Activated naive CD8-positive, alpha-beta T cell treated with anti-CD3 and anti-CD28 coated beads, Interleukin-2, amount 10 ng/mL, durations not matched to agents 7 days and 5 days (primary cell): ENCODE measurements at places on chromosomes 13 and 19.

- DNase-seq = no peak
Measured at GRCh38 chr13:93462151-93462550, 235.5 kb downstream of the GPC6 start.

DNA sequence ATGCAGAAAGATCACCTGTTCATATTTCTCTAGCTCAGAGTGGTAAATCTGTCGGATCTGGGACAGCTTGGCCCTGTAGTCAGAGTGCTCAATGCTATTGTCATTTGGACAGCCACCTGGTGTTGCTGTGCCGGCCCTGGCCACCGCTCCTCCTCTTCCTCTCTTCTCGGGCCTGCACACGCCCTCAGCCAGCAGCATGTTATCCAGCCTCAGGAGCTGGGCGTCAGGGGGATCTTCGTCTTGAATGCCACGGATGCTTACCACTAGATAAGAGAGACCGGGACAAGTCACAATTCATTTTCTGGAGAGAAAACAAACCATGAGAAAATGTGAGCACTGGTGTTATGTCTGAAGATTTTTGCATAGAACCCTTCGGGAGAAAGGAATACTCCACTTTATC is 32.5 kb downstream of the CILP2 start:
- DNase-seq = no peak

DNA sequence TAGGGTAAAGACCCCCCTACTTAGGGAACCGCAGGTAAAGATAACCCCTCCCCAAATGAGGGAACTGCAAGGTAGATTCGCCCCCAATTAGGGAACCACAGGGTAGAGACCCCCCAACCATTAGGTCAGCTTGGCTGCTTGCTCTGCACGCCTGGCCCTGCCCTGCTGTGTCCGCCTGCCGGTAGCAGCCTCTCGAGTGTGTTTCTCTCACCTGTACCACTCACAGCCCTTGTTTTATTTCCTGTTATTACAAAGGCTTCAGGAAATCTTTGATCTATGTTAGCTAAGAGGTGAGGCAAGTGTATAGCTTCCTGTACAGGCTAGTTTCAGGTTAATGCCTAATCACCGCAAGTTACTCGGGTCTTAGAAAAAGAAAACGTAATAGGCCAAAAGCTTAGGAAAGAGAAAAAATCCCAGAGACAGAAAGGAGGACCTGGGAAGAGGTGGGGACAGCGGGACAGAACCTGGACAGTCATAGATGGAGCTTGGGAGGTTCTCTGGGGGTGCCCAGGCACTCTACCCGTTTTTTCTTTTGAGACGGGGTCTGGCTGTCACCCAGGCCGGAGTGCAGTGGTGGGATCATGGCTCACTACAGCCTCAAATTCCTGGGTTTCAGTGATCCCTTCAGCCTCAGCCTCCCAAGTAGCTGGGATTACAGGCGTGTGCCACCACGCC is 23.1 kb upstream of the EIF3G start:
- peak; percentile 59 for DNase-seq

DNA sequence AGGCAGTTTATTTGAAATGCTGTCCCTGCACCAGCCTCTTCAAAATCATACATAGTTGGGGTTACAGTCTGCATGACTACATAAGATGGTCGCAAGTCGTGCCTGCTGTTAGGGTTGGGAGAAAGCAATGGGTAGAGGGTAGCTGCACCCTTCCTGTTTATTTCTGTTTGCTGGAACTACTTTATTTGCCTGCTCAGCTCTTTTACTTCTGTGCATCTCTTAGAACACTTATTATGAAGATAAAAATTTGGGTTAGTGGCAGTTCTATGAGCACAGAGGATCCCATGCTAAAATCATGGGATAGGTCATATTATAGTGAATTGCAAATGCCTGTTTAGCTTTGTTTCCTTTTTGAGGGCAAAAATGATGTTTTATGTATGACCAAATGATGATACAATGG is 160.1 kb downstream of the MYO16 start:
- no peak for DNase-seq

DNA sequence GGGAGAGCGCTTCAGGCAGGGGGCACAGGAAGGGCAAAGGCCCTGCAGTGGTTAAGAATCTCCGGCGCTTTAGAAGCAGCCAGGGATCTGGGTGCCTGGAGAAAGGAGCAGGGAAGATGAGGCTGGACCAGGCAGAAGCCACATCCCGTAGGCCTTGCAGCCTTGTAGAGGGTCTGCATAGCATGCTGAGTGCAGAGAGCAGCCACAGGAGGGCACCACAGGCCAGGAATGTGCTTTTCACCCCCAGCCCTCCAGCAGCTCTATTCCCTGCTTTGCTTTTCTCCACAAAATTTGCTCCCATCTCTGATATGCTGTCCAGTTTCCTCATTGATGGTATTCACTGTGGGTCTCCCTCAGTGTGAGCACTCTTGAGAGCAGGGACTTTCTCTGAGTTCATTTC is 5.7 kb downstream of the WDR62 start:
- DNase-seq = no peak

DNA sequence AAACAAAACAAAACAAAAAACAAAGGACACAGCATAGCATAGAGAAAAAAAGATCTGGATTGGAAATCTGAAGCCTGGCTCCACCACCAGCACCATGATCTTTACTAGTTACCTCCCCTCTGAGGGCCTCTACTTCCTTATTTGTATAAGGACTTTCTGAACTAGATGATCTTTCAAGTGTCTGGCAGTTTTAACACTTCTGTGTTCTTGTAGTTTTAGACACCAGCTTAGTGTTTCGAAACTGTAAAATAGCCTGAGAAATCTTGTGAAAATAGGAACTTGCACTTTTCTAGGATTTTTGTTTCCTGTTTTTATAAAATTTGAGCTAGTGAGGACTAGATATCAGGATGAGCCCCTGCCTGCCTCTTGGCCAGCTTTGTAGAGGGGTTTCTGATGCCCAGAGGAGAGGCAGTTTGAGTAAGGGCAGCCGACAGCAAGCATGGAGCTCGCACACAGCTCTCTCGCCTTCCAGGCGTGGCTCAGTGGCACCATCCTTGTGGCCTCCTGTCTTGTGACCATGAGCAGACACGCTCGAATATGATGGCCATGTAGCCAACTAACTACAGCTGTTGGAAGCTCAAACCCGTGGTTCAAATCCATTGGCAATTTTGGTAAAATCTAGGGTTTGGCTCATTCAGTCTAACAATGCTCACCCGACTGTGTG is 319.0 kb downstream of the KCNRG start:
- DNase-seq = no peak

- peak; percentile 49 for DNase-seq
Measured at GRCh38 chr19:799076-799881, 2.0 kb downstream of the PTBP1 start.

DNA sequence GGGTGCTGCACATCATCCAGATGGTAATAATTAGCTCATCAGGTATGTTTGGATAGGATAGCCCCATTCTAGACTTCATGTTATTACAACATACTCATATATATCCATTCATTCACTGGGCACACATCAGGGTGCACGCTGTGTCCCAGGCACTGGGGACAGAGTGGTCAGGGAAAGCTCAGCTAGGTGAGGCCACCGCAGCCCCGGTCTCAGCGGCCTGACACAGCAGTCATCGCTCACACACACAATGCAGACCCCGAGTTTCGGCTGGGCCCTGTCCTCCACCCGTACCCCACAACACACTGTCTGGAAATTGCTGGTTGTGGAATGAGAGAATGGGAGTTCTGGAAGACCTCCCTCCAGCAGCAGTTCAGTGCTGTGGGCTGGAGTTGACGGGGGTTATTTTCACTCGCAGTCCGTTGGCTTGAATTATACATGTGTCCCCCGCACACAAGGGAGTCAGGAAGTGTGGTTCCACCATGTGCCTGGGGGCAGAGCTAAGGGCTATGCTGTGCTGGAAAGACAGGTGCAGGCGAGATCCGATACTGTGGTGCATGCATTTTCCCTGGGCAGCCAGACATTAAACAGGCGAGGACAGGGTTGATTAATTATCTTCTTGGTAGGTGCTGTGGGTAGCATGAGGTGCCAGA is 257.6 kb downstream of the TEX29 start:
- no peak for DNase-seq

DNA sequence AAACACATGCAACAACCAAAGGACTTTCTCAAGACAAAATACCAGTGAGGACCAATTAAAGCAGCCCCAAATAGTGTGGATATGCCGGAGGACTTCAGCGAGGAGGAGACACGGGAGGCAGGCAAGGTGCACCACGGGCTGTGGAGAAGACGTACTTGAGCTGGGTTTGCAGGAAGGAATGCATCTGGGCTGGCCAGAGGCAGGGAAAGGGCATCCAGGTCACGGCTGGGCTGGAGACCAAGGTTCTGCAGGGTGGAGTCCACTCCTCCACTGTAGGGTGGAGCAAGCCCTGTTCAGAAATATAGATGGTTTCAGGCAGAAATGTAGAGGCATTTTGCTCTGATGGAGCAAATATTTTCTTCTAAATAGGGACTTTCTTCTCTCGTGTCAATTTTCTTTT is 36.6 kb upstream of the MEDAG start:
- no peak for DNase-seq

DNA sequence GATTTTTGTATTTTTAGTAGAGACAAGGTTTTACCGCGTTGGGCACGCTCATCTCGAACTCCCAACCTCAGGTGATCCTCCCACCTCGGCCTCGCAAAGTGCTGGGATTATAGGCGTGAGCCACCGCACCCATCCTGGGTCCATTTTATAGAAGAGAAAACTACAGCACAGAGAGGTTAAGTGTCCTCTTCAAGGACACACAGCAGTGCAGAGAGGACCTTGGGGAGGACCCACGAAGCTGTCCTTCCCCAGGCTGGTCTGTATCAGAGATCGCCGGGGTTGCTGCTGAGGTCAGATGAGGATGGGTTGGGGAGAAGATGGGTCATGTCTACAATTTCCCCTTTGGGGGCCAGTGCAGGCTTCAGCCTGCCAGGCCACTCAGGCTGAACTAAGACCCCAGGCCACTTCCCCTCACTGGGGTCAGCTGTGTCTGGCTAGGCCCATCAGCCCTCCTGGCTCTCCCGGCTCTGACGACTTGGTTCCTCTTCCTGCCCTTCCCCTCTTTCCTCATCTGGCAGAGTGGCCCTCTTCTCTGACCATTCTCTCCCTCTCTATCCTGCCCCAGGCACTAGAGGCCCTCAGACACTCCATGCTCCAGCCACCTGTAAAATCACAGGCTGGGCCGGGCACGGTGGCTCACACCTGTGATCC is 9.6 kb downstream of the MYO1F start:
- no peak for DNase-seq

DNA sequence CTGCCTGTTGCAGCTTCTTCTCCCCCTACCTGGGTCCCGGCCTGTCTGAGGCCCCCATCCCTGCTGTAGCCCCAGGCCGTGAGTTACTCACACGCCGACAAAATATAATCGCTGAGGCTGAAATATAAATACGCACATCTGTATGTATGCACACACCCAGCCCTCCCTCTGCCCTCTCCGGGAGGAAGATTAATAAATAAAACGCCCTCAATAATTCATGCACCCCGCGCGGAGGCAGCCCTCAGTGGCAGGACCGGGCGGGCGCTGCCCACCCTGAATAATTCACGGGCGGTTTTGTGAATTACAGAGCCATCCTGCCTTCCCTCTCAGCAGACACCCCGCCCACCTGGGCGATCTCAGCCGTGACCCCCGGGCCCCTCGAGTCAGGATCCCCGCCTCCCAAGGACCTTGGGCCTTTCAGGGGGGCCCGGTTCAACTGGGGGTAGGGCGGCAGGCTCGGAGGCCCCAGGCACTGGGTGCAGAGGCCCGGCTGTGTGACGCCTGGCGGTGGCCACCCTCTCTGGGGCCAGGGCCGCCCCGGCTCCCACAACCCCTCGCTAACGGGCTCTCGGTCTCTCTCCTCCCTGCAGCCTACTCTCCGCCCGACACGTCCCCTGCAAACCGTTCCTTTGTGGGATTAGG is 24.2 kb downstream of the SMIM24 start:
- no peak for DNase-seq

DNA sequence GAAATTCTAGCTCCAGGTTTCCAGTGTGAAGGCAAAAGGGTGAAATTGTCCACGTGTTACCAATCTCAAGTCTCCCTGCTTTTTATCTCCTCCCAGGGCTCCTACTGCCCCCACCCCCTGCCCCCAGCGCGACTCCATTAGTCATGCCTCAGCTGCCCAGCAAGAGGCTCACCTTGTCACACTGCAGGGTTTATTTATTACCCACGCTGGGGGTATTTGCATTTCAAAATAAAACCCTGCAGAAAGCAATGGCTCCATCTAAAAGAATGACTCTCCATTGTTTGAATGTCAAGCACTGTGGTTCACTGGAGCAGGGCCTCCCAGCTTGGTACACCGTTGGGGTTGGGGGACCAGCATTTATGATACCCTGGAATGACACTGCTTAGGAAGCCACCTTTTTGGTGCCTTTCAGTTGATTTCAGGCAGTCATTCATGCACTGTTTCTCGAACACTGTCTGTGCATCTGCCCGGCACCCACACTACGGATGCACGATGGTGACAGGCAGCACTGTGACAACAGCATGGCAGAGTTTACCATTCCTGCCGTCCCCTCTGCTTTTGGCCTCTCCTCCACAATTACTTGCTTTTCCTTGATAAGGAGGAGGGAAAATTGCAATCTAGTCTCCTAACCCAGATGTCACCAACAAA is 9.9 kb upstream of the POP4 start:
- DNase-seq = no peak

GRCh38 chr19:19514215-19514657 is 1.1 kb downstream of the TSSK6 start:
- peak; percentile 48 for DNase-seq

DNA sequence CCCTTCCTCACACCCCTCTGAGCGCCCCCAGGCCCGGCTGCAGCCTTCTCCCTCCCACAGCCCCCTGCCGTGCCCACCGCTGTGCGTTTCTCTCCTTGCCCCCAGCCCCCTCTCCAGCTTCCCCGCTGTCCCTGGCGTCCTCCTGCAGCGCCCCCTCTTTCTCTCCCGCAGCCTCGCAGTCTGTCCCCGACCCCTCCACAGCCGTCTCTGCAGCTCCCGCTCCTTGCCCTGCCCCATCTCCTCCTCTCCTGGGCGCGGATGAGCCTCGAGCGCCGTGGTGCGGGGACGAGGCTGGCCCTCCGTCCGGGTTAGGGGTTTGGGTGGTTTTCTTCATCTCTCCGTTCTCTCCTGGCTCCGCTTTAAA is 1.1 kb downstream of the KMT5C start:
- peak; percentile 60 for DNase-seq

DNA sequence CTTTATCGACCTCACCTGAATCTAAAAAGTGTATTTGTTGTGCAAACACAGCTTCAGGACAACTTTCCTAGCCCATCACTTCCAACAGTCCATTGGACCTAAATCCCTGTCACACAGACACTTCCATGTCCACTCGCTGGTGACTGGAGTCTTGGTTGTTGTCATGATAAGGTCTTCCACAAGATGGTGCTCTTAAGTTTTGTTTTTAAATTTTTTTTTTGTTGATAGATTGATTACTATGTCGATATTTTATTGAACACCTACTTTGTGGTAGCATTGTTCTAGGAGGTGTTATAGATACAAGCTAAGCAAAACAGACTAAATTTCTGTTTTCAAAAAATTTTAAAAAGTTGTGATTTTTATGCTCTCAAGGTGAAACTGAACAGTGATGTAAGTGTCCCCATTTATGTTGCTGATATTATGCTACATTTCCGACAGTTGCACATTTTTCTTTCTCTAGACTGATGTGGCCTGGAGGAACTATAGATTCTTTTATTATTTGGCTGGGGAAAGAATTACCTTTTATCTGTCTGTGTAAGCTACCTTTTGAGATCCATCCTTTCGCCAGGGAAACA is 8.1 kb upstream of the ERICH6B start:
- DNase-seq = no peak

- DNase-seq = no peak
Measured at GRCh38 chr19:36686365-36687213, 823 bp upstream of the ZNF567 start.

GRCh38 chr13:83987394-83987793 is 105.1 kb upstream of the SLITRK1 start:
- DNase-seq = no peak
